ENCODE measurements at places on chromosomes 11 and 22.

DNA sequence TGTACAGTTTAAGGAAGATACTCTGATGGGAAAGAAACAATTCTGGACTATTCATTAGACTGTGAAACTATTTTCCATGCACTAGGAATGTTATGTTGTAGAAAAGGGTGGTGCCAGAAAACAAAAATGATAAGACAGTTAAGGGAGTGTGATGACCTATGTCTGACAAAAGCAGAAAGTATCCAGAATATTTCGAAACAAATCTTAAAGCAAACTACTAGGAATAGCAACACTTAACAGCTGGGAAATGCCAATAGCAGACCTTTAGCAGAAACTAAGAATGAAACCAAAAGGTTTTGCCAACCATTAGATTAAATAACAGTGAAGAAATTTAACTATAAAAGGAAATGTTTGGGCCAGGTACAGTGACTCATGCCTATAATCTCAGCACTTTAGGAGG is 3.3 kb upstream of the ARHGAP20 start:
- no peak for DNase-seq

GRCh38 chr11:34250732-34251588 is 106.8 kb downstream of the ABTB2 start:
- peak; percentile 57 for DNase-seq

DNA sequence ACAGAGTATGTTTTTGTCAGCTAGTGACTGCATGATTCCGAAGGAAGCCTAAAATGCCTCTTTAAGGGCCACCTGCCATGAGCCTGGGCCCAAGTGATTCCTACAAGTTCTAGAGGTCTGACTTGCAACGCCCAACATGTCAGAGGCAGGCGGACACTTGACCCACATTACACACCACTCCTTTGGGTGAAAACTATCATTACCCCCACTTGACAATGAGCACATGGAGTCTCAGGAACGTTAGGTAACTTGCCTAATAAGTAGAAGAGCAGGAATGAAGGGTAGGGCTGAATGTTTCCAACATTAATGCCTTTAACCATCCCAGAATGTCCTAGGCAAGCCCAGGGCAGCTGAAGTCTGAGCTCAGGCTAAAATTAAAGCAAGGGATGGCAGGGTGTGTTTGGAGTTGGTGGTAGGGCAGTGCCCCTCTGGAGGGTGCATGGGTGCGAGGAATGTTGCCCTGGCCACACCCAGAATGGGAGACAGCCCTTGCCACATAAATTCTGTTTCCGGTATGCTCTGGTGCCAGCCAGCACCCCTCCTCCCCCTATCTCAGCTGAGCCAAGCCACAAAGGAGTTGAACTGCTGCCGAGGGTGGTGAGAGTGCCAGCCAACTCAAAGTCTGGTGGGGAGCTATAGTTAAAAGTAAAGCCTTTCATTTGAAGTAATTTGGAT is 2.5 kb downstream of the PLAAT2 start:
- no peak for DNase-seq

DNA sequence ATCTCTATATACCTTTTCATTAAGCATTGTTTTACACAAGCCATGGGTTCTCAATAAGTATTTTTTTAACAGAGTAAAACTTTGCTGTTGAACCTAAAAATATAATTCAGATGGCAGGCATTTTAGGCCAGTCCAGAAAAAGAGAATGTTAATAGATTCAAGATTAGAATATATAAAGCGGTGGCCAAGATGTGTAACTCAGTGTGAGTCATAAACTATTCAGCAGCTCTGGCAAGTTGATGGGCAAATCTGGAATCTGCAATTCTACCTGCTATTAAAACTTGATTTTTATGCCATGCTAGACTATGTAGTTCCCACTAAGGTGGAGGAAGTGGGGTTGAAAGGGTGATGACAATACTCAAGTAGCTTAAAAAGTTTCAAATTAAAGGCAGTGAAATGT is 45.4 kb downstream of the CASP12 start:
- no peak for DNase-seq

DNA sequence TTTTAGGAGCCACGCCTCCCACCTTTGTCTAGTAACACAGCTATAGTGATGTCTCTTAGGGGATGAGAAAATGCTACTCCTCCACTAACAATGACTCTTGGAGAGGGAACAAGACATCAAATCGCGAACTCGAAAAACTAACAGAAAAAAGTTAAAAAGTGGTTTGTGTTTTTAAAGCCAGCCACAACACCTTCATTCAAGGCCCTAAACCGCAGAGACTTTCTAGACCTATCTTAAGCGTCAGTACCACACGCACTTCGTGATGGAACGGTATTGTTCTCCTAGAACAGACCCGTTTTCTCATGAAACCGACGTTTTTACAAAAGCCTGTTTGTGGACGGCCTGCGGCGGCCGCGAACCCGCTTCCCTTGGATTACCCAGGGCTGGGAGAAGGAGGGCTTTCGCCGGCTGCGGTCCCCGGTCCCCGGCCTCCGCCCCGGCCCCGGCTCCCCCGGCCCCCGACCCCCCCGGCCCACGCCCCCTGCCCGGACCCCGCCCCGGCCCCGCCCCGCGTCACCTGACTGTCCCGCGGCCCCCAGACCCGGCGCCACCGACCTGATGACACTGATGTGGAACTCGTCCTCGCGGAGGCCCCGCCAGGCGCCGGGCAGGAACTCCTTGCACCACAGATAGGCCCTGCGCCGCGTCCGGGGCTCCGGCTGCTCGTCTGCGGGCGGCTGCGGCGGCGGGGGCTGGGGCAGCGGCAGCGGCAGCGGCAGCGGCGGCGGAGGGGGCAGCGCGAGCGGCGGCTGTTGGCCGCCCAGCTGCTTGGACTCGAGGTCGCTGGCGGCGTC is 718 bp downstream of the CHKA start:
- peak; percentile 38 for DNase-seq

- DNase-seq, result no peak
Observed at GRCh38 chr11:64891215-64891848, 12.9 kb upstream of the EHD1 start.

DNA sequence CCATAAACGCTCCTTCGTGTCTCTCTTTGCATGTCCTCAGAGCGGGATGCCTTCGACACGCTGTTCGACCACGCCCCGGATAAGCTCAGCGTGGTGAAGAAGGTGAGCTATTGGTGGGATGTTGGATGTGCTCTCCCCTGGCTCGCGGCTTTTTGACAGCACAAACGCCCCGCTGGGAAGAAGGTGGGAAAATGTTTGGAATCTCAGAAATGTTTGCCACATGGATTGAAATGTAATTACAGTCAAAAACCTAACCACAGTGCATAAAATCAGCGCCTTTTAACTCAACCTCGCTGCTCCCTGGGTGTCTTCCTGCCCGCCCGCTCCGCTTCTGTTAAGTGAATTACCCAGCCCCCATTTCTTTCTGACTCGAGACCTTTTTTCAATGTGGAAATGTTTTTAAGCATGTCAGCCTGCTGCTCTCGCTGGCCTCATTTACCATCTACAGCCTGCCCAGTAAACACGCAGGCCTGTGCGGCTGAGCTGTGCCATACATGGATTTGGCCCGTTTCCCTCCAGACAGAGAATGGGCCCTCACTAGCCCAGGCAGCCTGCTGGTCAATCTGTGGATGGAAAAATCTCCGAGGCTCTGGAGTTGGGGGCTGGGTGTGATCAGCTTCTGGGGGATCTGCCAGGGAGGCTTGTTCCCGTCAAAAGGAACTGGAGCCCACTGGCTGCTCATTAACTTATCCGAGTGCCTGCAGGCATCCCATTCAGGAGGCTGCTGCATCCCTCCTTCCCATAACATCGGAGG is 32.7 kb upstream of the PARVG start:
- no peak for DNase-seq

- DNase-seq, result no peak
Observed at GRCh38 chr22:25166266-25167040, 33.2 kb upstream of the CRYBB3 start.

DNA sequence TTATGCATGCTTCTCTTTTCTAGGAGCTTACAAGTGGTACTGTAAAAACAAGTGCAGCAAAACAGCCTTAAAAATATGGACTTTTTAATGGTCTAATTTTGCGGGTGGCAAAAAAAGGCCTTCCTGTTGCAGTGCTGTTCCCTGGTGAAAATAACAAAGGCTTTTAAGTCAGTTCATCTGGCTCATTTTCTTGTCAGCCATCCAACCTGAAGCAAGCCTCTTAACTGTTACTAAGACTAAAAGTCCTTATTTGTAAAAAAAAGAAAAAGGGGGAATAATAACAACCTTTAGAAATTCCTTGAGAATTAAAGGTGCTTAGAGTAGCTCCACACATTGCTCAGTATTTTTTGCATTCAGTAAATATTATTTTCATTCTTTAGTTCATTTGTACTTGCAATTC is 200.5 kb upstream of the CHORDC1 start:
- DNase-seq, result no peak

DNA sequence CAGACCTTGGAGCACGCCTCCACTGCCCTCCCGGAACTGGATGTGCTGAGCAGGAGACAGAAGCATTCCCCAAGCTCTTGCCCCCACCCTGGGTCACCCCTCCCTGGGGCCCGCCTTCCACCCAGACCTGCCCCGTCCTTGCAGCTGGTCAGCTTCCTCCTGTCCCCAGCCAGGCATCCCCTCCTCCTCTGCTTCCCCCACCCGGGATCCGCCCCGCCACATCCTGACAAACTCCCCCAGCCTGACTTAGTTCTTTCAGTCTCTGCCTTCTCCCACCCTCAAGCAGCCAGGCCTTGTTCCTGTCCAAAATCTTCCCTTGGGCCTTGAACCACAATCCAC is 1.1 kb upstream of the PLXNB2 start:
- DNase-seq, result no peak

DNA sequence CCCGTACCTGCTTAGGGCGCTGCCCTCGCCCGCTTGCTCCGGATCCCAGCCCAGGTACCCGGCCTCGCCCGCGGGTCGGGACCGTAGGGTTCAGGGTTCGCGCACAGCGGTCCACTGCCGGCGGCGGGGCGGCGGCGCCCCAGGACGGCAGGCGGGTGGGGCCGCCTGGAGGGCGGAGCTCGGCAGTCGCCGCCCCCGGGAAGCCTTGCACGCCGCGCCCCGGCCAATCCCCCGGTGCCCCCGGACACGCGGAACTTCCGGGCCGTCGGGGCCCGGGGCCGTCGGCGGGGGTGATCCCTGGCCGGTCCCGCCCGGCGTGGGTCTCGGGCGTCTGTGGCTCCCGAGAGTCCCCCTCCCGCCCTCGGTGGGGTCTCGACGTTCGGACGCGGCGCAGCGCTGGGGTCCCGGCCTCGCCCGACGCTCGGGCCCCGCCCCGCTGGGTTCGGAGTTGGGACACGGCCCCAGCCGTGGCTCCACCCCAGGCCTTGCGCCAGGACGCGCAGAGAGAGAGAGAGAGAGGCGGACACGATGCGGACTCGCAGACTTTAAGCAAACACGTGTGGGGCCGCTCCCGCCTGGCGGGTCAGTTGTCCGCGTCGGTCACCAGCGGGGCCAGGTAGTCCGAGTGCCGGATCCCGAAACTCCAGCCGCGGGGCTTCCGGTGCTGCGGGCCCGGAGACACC is at the start of gene TYMP:
Gene TYMP (minus strand): TSS at position 116 of the 683 bp plus-strand sequence. CDS start 303 bp downstream, outside the sequence.
- peak; percentile 51 for DNase-seq

DNA sequence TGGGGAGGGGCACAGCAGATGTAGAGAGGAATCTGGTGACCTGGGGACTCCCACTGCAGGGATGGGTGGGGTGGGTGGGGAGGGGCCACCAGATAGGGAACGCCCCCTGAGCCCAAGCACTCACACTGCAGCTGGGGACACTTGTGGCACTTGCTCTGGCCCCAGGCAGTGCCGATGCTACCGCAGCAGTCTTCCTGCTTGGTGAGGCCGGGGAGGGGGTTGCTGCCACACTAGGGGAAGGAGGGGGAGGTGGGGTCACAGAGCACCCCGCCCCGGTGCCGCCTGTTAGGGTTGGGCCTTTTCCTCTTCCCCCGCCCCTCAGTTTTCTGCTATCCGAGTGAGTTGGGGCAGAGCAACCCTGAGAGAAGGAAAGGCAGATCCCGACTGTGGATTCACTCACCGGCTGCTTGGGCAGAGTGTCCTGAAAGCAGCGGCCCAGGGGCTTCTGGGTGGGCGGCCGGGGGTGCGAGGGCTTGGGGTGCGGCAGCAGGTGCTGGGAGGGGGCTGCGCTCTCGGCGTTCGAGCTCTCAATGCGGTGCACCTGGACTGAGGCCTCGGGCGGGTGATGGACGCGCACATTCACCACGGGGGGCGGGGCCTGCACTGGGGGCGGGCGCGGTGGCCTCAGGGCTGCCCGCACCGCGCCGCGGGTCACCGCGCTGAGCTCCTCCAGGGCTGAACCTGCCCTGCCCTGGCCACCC is 4.7 kb downstream of the LTBP3 start:
- peak; percentile 69 for DNase-seq

- no peak for DNase-seq
Observed at GRCh38 chr22:23782252-23782651, 4.5 kb upstream of the SMARCB1 start.

- no peak for DNase-seq
Observed at GRCh38 chr11:8671651-8672062, 10.8 kb downstream of the TRIM66 start.

- DNase-seq, result peak; percentile 76
Observed at GRCh38 chr22:38214302-38215056, 12.7 kb downstream of the MAFF start.

GRCh38 chr11:110182886-110183285 is 89.7 kb downstream of the ZC3H12C start:
- no peak for DNase-seq

- no peak for DNase-seq
Observed at GRCh38 chr11:73227571-73228211, 9.6 kb downstream of the P2RY2 start.

Measured in effector memory CD8-positive, alpha-beta T cell (primary cell).